ENCODE measurements at places on chromosomes 5 and 9. TPM values are rescaled to one million over a fixed set of nuclear protein-coding genes. Genes with fewer than 3 reads are reported as not detected.

DNA sequence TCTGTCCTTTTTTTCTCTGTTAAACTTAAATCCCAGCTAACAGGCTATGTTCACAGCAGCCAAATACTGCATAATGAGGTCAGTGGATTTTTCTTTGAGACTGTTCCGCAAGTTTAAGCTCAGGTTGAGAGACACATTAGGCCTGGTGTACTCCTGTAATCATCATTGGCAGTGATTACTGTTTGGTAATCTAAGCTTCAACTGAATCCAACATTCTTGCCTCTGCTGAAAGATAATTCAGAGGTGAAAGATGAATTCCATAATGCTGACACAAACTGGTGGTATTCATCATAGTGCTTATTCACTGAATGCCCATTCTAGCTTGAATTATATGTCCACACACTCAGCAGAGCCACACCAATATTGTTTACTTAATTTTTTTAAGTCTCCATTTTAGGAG is 108.5 kb downstream of the NFIB start:
- DNase-seq: no peak

GRCh38 chr9:127369428-127369827 is 27.5 kb upstream of the SLC2A8 start:
- no peak for DNase-seq

DNA sequence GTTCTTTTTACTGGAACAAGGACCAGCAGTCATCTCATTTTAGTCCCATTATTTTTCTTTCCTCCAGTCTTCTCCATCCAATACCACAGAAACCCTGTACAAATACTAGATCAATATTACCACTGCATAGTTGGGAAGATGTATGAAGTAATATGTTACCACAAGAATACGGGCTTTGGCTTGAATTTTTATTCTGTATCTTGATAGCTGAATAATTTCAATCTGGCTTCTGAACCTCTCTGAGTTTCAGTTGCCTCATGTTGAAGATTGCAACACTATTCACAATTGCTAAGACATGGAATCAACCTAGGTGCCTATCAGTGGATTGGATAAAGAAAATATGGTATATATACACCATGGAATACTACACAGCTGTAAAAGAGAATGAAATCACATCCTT is 82.9 kb downstream of the SGCD start:
- no peak for DNase-seq

DNA sequence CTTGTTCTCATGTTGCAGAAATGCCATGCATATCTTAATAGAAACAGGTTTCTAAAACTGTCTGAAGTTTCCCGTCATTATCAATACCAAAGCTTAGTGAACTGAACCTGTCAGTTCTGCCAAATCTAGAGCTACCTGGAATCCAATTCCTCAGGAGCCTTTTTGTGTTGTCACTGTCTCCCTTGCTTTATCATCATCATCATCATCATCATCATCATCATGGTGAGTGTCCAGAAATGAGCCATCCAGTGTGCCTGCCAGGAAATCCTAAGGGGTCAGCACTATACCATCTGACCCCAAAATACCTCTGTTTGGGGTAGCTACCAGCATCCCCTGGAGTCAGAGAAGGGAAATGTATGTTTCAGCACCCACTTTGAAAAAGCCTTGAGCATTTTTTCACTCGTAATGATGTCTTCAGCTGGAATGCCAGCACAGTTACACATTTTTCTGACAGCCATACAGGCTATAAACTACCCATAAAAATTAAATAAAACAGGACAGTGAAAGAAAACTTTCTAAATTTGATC is 150.3 kb downstream of the NR2F1-AS1 start:
- DNase-seq: no peak

- no peak for DNase-seq
Measured at GRCh38 chr5:73284220-73284795, 111.3 kb downstream of the TMEM174 start.

DNA sequence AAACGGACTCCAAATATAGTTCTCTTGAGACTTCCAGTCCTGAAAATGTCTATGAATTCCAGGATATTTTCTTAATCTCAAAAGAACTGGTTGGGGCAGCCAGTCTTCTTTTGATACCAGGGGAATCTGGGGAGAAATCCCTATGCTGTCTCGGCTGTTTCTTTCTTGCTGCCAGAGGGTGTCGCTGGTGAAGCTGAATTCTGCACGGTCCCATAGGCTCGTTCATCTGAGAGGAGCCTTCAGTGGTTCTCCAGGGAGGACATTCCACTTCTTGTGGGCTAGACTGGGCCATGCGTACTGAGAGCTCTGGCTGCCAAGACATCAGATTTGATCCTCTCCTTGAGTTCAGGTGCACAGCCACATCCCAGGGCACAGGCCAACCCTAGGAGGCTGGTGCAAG is 155.0 kb upstream of the CLINT1 start:
- DNase-seq: no peak

DNA sequence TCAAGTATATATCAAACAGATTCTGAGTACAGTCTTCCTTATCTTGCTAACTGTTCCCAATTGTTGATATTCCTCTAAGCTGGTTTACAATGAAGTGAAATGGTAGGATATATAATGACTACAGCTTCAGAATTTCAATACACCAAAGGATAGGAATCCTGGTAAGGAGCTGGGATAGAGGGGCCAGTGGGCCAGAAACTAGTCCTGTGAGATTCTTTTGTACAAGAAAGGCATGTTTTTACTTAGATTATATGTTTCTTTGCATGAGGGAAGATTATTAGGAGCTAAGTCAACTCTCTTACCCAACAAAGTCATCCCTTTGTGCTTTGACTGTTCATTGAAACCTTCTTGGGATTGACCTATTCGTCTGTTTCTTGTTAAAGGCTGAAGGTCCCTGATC is 435.7 kb downstream of the PLK2 start:
- DNase-seq: no peak

ZFP2 gene
- 9.4 TPM for total RNA-seq

IRX1 gene
- not detected for total RNA-seq

DNA sequence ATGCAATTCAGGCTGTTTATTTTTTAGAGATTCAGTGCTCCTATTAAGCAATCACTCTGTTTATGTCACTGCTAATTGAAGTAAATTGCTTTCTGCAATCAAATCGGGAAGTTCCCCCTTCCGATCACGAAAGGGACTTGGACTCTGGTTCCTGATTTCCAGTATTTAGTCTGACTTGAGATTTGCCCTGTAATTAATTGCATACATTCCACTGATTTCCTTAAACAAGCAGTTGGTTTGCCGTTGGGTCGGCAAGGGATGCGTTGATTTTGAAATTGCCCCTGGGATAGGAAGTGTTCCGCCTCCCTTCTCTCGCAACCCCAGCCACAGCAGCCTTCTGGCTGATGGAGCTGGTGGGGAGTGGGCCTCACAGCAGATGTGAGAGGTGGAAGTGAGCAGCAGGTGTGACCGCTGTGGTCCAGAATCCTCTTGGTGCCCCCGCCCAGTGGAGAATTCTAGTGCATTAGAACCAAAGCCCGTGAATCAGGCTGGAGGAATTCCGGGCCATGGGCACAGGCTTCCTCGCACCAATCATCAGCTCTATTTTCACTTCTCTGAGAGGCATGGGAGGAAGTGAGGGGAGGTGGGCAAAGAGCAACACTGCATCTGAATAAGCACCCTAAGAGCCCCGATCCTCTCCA is 102.5 kb downstream of the SPRY4 start:
- DNase-seq: no peak

DAB2 gene
- total RNA-seq: 23.4 TPM

DNA sequence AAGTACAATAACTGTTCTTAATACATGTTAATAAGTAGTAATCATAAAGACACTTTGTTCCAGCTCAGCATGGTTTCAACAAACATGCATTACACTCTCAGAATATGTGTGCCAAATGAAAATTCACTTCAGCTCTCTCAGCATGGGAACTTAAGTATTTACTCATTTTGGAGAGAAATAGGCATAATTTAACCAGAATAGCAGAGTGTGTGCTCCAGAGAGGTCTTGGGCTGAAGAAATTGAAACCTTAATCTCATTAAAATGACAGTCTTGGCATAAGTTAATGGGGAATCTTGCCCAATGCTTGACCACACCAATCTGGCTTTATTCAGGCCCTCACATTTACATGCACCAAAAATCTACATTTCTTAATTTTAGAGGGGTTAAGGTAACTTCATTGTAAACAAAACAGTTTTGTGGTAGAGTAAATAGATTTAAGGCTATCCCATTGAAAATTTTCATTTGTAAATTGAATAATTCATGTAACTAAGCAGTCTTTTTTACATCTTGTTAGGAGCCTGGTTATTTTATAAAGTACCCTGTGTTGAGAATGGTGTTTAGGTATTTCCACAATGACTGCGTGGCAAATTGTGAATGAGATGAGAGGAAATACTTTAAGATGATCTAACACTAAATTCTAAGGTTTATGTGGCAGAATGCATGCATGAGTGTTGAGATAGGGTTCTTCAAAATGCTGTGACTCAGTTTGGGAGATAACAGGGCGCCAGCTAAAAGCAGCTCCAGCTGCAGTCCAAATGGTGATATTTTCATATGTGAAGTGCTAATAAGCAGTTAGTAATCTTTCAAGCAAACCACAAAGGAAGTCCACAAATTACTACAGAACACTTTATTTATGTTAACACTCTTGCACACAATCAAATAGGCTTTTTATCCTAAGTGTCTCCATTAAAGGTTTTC is 11.3 kb upstream of the LOX start:
- DNase-seq: no peak

GRCh38 chr5:176727983-176728675 is 80.8 kb downstream of the TSPAN17 start:
- no peak for DNase-seq

CCL28 gene
- total RNA-seq: 0.47 TPM

DNA sequence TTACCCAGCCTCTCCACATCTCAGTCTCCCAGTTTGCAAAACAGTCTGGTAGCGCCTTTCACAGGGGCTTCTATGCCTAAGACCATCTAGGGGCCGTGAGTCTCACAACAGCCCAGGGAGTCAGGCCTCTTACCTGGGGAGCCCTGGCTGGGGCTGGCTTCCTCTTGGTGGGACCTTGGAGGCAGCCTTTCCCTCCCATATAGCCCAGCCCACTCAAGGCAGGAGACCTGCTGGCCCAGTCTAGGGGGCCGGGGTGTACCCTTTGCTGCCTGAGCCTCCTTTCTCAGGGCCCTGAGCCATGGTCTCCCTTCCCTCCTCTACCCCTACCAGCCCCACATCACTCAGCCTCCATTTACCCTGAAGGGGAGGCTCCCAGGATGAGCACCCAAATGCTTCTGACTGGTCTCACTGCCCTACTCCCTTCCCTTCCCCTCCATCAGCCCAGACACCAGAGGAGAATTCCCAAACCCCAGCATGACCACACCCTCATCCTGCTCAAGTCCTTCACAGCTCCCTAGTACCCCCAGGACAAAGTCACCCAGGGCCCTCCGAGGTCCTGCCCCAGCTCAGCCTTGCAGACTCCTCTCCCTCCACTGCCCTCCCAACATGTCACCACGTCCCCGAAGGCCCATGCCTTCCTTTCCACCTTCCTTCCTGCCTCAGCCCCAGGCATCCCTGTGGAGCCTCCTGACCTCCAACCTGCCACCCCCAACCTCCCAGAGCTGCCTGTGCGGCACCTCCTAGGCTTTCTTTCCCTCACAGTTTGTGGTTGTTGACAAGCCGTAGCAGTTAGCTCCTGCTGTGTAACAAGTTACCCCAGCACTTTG is 55.3 kb downstream of the BARX1 start:
- DNase-seq: no peak

EXD3 gene
- total RNA-seq: 14.2 TPM

GABBR2 gene
- total RNA-seq: 42.7 TPM
